ENCODE measurements at places on chromosomes 16 and 17.

DNA sequence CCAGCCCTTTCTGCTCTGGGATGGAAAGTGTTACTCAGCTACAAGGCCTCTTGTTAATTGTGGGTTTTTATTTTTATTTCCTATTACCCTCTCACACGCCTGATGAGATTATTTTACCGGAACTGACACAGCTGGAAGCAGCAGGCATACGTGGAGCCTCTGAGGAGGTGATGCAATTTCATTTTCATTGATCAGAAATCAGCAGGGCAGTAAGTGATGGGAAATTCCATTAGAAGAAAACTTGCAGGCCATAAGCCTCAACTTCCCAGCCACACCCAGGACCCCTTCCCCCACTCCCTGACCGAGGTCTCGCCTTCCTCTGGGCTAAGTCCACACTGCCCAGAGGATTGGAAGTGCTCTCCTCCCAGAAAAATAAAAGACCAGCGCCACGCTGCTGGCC, 69.7 kb downstream of the ZFHX3 start:
- H3K4me3 ChIP-seq: no peak overlapping the region
- H3K36me3 ChIP-seq: no peaks in the 10 kb centered on the region
- DNase-seq: no peak

DNA sequence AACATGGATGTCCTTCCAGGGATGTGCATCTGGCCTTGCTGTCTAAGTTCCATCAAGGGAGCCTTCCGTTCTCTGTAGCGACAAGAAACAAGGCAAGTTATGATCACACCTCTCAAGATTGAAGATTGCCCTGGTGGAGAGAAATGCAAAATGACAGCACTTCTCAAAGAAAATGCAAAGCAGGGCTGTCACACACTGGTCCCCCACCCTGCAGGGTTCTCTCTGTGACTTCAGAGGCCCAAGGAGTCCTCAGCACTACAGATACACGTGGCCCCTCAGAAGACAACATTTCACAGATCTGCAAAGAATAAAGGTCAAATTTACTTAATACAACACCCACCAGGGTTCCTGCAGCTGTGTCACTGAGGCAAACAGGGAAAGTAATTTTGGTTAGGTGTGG, 60.7 kb upstream of the TEX2 start:
- DNase-seq: no peak
- peaks cover 5% of the 10 kb centered on the region for H3K36me3 ChIP-seq
- H3K27ac ChIP-seq: no peak overlapping the region
- H3K4me3 ChIP-seq: no peak overlapping the region

DNA sequence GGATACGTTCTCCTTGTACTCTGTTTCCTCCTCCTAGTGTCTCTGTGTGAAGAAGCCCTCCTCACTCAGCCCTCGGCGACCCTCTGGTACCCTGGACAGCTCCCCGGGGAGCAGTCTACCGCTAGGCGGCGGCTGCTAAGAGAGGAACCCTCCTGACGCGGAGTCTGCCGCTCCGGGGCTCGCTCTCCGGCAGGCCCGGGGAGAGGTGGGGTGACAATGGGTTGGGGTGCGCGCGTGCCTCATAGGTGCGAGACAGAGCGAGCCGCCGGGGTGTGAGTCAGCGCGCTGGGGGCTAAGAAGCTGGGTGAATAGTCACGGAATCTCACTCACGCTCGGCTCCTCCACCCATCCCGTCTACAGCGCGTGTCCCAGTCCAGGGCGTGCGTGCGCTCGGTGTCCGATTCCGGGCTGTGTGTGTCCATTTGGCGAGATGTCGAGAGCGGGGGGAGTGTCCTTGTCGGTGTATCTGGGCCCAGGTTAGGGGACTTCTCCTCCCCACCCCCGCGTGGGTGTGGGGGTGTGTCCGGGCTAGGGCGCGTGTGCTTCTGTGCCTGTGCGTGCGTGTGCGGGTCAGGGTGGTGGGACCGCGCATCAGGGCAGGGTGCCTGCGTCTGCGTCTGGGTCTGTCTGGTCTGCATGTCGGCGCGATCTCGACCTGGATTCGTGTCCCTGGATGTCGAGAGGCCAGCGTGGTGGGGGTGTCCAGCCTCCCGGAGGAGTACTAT, 577 bp upstream of the HS3ST2 start:
- DNase-seq: no peak
- peaks cover 2% of the 10 kb centered on the region for H3K4me1 ChIP-seq
- no peaks in the 10 kb centered on the region for H3K36me3 ChIP-seq
- H3K27me3 ChIP-seq: peaks cover 56% of the 10 kb centered on the region
- H3K27ac ChIP-seq: no peak overlapping the region
- no peak overlapping the region for H3K4me3 ChIP-seq

GRCh38 chr17:19762515-19762961, 14.4 kb upstream of the ALDH3A1 start:
- no peak overlapping the region for H3K27ac ChIP-seq
- no peak overlapping the region for H3K4me3 ChIP-seq
- H3K4me1 ChIP-seq: peaks cover 6% of the 10 kb centered on the region

DNA sequence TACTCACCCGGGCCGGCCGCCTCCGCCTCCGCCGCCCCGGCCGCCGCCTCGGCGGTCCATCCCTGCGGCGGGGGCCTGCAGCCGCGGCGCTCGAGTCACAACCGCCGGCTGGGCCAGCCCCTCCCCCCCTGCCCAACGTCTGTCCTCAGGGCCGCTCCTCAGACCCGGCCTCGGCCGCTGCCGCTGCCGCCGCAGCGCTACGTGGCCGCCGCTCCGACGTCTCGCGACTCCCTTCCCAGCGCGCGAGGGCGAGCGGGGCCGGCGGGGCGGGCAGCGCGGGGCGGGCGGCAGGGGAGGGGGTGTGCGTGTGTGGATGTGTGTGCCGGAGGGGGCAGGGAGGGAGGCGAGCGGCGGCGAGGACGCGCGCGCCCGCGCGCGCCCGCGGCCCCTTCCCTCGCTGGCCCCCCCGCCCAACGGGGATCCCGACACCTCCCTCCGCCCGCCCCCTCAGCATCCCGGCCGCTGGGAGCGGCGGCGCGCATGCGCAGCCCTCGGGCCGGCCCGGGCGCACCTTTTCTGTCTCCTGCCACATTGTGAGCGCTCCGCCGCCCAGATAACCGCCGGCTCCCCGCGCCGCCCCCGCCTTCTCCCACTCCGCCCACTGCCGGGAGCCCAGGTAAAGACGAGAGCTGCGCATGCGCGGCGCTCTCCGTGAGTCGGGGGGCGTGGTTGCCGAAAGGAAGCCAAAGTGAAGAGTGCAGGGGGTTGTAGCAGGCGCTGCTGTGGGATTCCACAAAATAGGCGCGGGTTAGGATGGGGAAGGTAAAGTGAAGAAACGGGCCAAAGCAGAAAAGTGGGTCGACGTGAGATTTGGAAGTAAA, at the start of gene ZNF652:
Gene ZNF652 (minus strand): TSS at position 349 of the 821 bp plus-strand sequence. CDS start 44,525 bp downstream, outside the sequence.
- peak within 1 kb of the TSS; percentile 98 for H3K4me3 ChIP-seq
- H3K4me1 ChIP-seq: peaks cover 62% of the 10 kb centered on the region
- DNase-seq: peak; percentile 97
- peak within 1 kb of the TSS; percentile 97 for H3K27ac ChIP-seq
- H3K36me3 ChIP-seq: peaks cover 10% of the 10 kb centered on the region

DNA sequence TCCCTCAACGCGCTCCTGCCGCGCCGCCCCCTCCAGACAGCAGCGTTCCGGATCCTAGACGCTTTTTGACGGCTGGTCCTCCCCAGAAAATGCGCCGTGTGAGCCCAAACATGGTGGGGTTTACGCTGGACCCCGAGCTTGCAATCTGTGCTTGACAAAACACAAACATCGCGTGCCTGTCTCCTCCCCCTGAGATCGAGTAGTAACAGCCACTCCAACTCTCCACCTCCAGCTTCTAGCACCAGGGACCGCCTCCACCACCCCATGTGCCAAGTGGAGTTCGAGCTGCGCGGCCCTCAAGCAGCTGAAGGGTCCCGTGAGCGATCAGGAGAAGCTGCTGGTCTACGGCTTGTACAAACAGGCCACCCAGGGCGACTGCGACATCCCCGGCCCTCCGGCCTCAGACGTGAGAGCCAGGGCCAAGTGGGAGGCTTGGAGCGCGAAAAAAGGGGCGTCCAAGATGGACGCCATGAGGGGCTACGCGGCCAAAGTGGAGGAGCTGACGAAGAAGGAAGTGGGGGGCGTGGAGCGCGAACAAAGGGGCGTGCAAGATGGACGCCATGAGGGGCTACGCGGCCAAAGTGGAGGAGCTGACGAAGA, 656 bp upstream of the GEMIN4 start:
- H3K4me1 ChIP-seq: peaks cover 32% of the 10 kb centered on the region
- H3K27ac ChIP-seq: peak overlapping the region; percentile 91
- H3K36me3 ChIP-seq: peaks cover 31% of the 10 kb centered on the region
- H3K4me3 ChIP-seq: peak overlapping the region; percentile 89
- no peaks in the 10 kb centered on the region for H3K27me3 ChIP-seq

GRCh38 chr17:41516830-41517283, 1.8 kb downstream of the KRT15 start:
- no peak overlapping the region for H3K27ac ChIP-seq
- no peak for DNase-seq
- H3K36me3 ChIP-seq: no peaks in the 10 kb centered on the region
- no peaks in the 10 kb centered on the region for H3K27me3 ChIP-seq

GRCh38 chr16:77925531-77925930, 96.8 kb upstream of the CLEC3A start:
- H3K4me1 ChIP-seq: no peaks in the 10 kb centered on the region
- no peak for DNase-seq
- H3K27me3 ChIP-seq: no peaks in the 10 kb centered on the region
- no peak overlapping the region for H3K4me3 ChIP-seq
- no peak overlapping the region for H3K27ac ChIP-seq

- peaks cover 10% of the 10 kb centered on the region for H3K4me1 ChIP-seq
- DNase-seq: no peak
- peaks cover 14% of the 10 kb centered on the region for H3K27me3 ChIP-seq
These were observed 29.6 kb upstream of the MMD start for GRCh38 chr17:55451203-55451641.

- no peaks in the 10 kb centered on the region for H3K4me1 ChIP-seq
- no peak overlapping the region for H3K4me3 ChIP-seq
- H3K27ac ChIP-seq: no peak overlapping the region
- H3K27me3 ChIP-seq: no peaks in the 10 kb centered on the region
- no peaks in the 10 kb centered on the region for H3K36me3 ChIP-seq
- DNase-seq: no peak
These were observed 17.5 kb downstream of the ENDOV start for GRCh38 chr17:80432350-80432955.

- H3K4me3 ChIP-seq: no peak overlapping the region
- H3K36me3 ChIP-seq: peaks cover 2% of the 10 kb centered on the region
- no peak for DNase-seq
- H3K27me3 ChIP-seq: peaks cover 18% of the 10 kb centered on the region
These were observed 27.2 kb upstream of the RPH3AL start for GRCh38 chr17:379531-380465.

GRCh38 chr16:31464348-31464769, 5.1 kb downstream of the ARMC5 start:
- H3K27ac ChIP-seq: no peak overlapping the region
- H3K4me3 ChIP-seq: no peak overlapping the region
- no peak for DNase-seq
- peaks cover 18% of the 10 kb centered on the region for H3K36me3 ChIP-seq
- H3K27me3 ChIP-seq: no peaks in the 10 kb centered on the region

DNA sequence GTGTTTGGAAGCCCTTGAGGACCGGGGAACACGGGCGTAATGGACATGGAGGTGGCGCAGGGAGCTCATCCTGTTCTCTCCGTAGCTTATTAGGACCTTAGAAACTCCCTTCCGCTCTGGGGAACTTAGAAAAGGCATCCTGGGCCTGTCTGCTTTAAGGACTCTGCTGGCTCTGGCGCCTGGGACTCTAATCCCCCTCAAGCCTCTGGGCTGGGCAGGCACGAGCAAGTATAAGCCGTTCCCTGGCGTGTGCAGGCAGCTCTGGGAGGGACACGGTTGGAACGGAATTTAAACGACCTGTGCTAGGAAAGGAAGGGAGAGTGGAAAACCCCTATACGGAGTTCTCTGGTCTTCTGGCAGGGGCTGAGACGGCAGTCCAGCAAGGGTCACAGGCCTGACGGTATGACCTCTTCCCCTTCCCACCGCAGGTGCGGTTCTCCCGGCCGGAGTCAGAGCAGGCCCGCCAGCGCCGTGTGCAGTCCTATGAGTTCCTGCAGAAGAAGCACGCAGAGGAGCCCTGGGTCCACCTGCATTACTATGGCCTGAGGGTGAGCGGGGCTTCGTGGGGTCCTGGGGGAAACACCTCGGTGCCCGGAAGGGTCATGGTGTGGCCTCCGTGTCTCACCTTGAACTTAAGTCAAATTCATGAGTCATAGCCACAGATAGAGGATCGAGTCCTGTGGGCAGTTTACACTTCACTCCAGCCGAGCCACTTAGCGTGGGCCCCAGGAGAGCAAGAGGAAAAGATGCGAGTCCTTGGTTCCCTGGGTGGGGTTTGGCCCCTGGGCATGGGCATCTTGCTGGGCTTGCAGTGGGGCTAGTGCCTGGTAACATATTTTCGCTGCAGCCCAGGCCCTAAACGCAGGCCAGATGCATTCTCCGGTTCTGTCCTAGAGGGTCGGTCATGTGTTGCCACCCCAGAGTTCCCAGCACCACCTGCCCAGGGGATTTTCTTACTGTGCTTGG, 17.7 kb downstream of the POLR3E start:
- no peak for DNase-seq
- no peak overlapping the region for H3K4me3 ChIP-seq
- H3K27ac ChIP-seq: no peak overlapping the region
- H3K27me3 ChIP-seq: no peaks in the 10 kb centered on the region
- no peaks in the 10 kb centered on the region for H3K4me1 ChIP-seq

DNA sequence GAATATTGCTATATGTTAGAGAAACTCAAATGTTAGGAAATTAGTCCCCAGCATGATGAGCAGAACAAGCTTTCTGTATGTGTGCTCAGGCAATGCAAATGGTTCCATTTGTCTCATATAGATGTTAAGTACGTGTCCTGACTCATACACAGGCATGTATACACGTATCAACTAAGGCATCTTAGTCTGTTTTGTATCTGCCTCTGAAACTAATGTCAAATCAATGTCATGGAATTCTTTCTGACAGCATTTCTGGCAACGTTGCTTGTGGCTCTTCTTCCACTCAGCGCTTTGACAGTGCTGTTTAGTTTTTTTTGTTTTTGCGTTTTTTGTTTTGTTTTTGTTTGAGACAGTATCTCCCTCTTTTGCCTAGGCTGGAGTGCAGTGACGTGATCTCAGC, 111.9 kb downstream of the CNTNAP4 start:
- no peak overlapping the region for H3K27ac ChIP-seq
- no peak for DNase-seq
- H3K4me3 ChIP-seq: no peak overlapping the region
- no peaks in the 10 kb centered on the region for H3K27me3 ChIP-seq
- no peaks in the 10 kb centered on the region for H3K4me1 ChIP-seq

- no peak overlapping the region for H3K4me3 ChIP-seq
- no peak overlapping the region for H3K27ac ChIP-seq
- no peak for DNase-seq
- H3K27me3 ChIP-seq: peaks cover 22% of the 10 kb centered on the region
- peaks cover 8% of the 10 kb centered on the region for H3K4me1 ChIP-seq
These were observed 26.8 kb upstream of the CBFA2T3 start for GRCh38 chr16:89003831-89004208.

DNA sequence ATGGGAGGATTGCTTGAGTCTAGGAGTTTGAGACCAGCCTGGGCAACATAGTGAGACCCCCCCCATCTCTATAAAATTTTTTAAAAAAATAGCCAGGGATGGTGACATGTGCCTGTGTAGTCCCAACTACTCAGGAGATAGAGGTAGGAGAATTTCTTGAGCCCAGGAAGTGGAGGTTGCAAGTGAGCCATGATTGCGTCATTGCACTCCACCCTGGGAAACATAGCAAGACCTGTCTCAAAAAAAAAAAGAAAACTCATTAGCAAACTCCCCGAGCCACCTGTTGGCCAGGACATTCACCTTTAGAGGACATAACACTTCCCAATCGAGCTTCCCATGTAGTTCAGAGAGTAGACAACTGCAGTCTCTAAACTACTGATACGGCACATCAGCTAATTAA, 274.2 kb downstream of the ABCC12 start:
- no peak overlapping the region for H3K27ac ChIP-seq
- peaks cover 14% of the 10 kb centered on the region for H3K27me3 ChIP-seq
- no peak for DNase-seq
- no peaks in the 10 kb centered on the region for H3K36me3 ChIP-seq
